ENCODE measurements at places on chromosomes 5 and 9. TPM values are rescaled to one million over a fixed set of nuclear protein-coding genes. Genes with fewer than 3 reads are reported as not detected.

Gene GAPVD1
- total RNA-seq, result 44.1 TPM

Gene SIGMAR1
- 41.9 TPM for total RNA-seq

Gene TNFAIP8
- 146 TPM for total RNA-seq

Gene CARD6
- total RNA-seq, result 2.8 TPM

Gene CD274
- 34.5 TPM for total RNA-seq

Gene MSX2
- total RNA-seq, result not detected

DNA sequence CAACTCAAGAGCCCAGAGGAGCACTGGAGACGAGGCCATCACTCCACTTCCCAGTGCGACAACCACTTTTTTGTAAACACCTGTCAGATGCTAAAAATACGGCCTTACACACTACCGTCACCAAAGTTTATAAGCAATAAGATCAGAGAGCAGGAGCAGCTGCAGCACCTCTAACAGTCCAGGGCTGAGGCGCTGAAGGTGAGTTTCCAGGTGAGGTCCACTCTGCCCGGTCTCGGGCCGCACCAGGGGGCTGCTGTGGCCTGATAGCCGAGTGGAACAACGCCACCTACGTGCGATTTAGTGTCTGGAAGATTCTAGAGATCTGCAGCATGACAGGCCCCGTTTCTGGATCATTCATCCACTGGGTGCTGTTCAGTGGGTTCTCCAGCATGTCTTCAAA is 25.8 kb upstream of the CAMSAP1 start:
- no peak for DNase-seq

- DNase-seq, result no peak
Measured at GRCh38 chr5:146068206-146068605, 37.2 kb downstream of the PLAC8L1 start.

DNA sequence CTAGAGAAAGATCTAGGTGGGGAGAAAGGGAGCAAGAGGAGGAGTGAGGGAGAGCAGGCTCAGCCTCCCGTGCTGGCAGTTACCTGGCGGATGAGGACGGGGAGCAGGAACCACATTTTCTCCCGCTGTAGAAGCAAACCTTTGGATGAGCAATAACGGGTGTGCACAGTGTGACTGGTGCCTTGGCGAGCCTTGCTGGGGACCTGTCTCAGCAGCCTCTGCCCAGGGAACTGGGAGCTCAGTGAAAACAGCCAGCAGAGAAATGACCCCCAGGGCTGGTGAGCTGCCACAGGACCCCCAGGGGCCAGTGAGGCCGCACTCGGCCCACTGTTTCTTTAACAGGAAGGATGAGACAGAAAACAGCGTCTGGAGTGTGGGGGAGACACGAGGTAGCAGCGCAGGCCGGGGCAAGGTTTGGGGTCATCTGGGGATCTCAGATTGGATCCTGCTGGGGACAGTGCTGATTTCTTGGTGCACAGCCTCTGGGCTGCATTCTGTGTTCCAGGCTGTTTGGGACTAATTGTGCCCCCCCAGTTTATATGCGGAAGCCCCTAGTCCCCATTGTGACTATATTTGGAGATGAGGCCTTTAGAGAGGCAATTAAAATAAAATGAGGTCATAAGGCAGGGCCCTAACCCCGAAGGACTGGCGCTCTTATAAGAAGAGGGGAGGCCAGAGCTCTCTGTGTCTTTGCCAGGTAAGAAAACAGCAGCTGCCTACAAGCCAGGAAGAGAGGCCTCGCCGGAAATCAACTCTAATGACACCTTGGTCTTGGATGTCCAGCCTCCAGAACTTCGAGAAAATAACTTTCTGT is 118.8 kb upstream of the PHYKPL start:
- no peak for DNase-seq

DNA sequence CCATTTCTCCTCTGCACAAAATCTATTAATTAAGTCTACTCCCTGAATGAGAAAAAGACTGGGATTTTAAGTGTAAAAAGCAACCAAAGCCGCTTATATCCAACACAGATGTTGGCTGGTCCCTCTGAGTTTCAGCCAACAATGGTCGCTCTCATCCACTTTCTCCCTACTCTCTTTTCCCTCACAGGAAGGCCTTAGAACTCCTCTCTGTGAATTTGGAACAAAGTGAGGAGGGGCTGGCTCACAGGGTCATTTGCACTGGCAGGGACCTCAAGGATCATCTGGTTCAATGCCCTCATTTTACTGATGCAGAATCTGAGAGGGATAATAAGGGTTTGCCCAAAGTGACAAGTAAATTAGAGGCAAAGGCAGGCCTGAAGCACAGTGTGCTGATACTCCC is 64.0 kb downstream of the DPYSL3 start:
- DNase-seq, result no peak

DNA sequence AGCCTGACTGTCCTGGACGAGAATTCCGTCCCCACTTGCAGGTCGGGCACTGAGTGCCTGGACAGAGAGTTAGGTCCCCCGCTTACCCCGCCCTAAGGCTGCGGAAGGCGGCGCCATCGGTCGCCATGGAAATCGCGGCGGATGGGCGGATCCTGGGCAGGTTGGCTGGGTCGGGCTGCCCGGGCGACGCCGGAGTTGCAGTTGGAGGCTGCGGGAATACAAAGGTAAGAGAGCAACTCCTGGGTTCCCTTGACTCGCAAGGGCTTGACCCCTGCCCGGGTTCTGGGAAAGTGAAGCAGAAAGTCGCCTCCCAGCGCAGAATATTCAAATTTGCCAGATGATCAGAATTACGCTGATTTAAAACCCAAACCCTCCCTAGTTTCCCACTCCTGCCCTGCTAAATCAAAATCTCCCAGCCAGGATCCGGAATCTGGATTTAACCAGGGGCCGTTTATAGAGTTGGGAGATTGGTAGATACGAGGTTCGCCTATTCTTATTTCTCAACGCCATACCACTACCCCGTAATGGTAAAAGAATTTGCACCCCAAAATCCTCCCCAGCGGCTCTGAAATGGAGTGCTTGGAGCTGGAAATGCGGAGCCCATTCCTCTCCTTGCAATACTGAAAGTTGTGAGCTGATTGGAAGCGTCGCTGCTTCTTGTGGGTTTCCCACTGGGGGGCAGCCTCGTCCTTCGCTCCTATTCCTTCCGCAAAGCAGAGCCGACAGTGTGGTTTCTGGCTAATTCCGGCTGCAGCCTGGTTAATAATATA is 156.4 kb upstream of the RASEF start:
- peak; percentile 24 for DNase-seq

- DNase-seq, result no peak
Measured at GRCh38 chr9:14030375-14031059, 283.4 kb downstream of the NFIB start.

DNA sequence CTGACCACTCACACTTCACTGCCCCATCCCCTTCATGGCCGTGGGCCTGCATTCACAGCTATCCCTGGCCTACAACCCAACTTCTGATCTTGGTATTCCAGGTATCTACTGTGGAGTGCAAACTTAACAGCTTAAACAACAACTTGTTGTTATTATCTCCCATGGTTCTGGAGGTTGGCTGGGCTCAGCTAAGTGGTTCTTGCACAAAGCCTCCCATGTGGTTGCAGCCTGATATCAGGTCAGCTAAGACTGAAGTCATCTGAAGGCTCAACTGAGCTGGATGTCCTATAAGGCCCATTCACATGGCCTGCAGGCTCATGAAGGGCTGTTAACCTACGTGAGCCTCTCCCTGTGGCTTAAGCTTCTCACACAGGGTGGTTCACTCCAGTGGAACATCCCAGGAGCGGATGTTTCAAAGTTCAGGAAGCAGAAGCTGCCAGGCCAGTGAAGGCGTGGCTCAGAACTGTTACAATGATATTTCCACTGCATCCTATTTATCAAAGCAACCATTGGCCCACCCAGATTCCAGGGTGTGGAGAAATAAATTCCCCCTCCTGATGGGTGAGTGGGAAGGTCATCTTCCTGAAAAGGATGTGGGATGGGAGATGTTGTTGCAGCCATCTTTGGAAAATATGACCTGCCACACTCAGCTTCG is 30.0 kb upstream of the TRIO start:
- DNase-seq, result no peak
